ENCODE measurements at places on chromosomes 13 and 19.

DNA sequence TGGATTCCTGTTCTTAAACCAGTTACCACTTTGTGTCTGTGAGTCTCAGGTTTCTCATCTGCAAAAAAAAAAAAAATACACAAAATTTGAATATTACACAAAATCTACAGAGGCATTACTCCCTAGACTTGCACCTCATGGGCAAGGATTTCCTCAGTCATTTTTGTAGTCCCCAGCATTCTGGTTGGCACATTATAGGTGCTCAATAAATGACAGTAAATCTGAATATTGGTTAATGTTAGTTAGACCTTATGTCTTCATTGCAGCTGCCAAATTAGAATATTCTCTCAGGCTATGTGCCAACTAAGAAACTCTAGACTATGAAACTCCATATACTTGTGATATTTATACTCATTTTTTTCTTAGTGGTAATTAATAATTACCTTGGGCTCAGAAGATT is 2.2 kb downstream of the ZNF507 start:
- no peak for DNase-seq

DNA sequence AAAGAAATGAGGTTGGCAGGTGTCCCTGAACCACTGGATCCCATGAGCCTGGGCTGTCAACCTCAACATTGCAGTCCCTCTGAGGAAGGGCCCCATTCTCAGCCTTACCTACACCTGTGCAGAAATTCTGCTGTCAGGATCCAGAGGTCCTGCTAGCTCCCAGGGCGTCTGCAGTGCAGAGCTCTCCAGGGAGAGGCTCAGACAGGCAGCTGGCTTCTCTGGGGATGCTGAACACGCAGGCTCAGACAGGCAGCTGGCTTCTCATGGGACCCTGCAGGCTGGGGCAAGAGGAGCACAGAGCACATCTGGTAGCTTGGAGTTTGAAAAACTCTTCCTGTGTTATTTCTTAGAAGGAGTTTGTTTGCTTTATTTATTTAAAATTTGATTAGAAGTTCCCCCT is 50.9 kb downstream of the TMEM255B start:
- no peak for DNase-seq

GRCh38 chr13:46748300-46748699 is 48.7 kb downstream of the ESD start:
- DNase-seq: no peak

DNA sequence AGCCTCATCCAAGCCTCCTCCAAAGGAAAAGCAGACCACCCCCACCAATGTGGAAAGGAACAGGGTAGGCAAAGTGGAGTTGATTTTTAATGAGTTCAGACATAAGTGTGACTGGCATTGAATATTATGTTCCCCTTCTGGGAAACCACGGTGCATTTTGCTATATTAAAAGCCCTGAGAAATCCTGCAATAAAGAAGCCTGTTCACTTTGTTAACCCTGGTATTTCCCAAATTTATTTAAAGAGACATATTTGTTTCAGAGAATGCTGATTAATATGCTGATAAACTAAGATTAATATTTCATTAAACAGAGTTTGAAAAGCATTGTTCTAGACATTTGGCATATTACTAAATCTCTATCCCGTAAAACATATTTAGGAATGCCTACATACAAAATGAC is 151.4 kb downstream of the FGF14 start:
- DNase-seq: no peak

GRCh38 chr13:75385708-75386083 is 96.3 kb downstream of the TBC1D4 start:
- no peak for DNase-seq

GRCh38 chr19:18576383-18576782 is 4.7 kb downstream of the UBA52 start:
- DNase-seq: no peak

DNA sequence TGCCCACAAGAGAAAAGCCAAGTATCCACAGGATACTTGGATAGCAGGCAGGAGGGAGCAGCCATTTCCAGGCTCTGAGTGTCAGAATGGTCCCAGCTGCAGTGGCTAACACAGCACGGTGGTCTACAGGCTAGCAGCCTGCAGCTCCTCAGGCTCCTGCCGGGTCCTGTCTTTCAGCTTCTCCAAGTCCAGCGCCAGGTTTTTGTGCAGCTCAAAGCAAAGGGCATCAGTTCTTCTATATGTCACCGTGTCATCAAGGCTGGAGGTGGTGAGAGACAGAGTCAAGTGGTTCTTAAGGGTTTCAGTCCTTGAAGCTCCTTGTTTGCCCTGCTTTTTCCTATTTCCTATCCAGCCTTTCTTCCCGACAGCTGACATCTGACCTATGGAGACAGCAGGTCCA is 188.6 kb downstream of the NUFIP1 start:
- no peak for DNase-seq

Measured in PC-9 (cell line).